Natural killer cell treated with Interleukin-12 subunit alpha and Interleukin-12 subunit beta and Interleukin-15 and Interleukin-18, amount 100 ng/mL, for 72 hours (primary cell): ENCODE measurements at places on chromosomes 16 and 17. TPM values are rescaled to one million over a fixed set of nuclear protein-coding genes. Genes with fewer than 3 reads are reported as not detected.

DNA sequence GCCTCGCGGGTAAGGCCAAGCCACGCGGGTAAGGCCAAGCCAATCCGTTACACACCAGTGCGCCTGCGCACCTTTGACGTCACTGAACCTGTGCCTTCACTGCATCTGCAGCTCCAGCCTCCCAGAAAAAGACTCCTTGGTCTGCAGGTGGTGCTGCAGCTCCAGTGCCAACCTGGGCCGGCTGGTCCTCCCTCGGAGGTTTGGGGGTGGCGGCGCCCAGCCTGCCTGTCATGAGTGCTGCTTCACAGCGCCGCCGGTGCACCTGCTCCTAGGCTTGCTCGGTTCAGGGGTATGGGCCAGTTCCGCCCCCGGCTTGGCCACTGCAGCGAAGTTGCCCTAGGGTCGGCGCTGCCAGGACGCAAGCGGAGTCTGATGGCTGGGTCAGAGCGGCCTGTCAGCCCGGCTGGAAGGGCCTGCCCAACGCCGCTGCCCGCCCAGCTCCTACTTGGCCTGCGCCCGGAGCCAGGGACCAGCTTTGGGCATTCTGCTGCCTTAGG lies 146.6 kb downstream of the USP22 start:
- no peak for DNase-seq

The CCL5 gene
- total RNA-seq, result 97.5 TPM

- no peak for DNase-seq
Measured at GRCh38 chr17:4433515-4434031, at the start of gene SPNS3. SPNS3 (plus strand) TSS chr17:4433940; CDS start chr17:4433968, 28 bp downstream.

DNA sequence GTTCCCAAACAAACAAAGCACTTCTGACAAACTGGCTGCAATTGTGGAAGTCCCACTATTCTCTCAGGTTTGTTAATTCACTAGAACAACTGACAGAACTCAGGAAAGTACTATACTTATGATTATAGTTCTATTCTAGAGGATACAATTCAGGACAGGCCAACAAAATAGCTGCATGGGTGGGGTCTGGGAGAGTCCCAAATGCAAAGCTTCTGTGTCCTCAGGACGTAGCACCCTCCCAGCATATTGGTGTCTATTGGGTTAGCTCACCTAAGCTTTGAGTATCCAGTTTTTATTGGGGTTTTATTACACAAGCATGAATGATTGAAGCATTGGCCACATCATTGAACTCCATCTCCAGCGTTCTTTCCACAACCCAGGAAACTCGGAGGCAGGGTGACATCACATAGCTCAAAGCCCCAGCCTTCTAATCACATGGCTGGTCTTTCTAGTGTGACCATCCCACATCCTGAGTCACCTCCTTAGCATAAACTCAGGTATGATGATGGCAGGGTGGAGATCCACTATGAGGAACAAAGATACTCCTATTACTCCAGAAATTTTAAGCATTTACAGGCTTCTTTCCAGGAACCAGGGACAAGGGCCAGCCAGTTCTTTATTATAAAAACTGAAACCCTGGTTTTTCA lies 43.9 kb upstream of the CCNF start:
- DNase-seq, result no peak

- no peak for DNase-seq
Measured at GRCh38 chr16:23286131-23286532, 16.0 kb upstream of the SCNN1B start.

The ACSM3 gene
- 1.5 TPM for total RNA-seq
